ENCODE measurements at places on chromosomes 13 and 19.

GRCh38 chr19:49837009-49837310 is 14.0 kb upstream of the PTOV1 start:
- no peak for DNase-seq

DNA sequence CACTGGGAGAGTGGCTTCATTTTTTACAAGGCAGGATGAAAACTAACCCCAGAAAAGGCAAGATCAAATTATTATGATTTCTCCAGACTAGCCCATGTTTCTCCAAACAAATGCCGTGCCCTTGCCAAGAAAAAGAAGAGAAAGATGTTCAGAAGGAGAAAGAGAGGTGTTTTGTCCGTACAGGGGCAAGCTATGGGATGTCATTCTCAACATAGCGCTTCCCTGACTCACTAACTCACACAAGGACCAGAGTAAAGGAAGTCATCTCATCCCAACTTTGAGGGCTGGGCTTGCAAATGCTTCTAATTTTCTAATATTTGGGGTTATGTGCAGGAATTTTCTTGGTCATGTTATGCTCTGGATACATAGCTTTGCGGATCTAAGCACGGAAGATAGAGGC is 224.2 kb upstream of the MAB21L1 start:
- DNase-seq: no peak

DNA sequence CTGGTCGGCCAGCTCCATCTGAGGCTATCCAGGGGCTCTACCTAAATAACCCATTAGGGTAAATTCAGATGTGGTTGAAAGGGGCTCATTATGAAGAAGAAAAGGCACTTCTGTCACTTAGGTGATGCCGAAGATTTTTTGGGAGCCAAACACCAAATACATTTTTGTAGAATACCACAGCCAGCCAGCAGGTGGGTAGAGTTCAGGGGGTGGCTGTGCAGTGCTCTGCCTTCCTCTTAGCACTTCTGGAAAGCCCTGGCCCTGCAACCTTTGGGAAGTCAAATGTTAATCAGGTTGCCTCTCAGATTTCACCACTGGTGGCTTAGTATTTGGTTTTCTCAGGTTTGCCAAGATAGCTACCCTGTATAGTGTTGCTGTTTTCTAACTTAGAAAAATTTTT is 18.5 kb upstream of the GPR18 start:
- no peak for DNase-seq

GRCh38 chr13:44542361-44542760 is 33.8 kb downstream of the TSC22D1 start:
- DNase-seq: no peak

- no peak for DNase-seq
These were observed 310.4 kb downstream of the SPRY2 start for GRCh38 chr13:80030491-80030890.
